Activated CD8-positive, alpha-beta memory T cell treated with anti-CD3 and anti-CD28 coated beads for 1 hour (primary cell): ENCODE measurements at places on chromosomes 7 and 10.

GRCh38 chr7:41125343-41125742 is 577.5 kb downstream of the INHBA start:
- DNase-seq: no peak

DNA sequence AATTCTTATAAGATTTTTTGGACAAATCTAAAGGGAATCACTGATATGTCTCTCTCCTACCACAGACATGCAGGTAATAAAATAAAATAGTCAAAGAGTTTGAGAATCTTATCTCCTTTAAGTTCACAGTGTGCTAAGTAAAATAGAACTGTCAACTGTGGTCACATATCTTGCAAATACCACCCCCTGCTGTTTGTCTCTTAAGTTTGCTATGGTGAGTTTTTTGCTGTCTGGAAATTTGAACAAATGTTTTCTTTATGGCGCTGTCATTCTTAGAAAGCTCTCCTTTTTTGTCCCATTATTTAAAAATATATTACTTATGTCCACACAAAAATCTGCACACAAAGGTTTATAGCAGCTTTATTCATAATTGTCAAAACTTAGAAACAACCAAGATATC is 19.6 kb downstream of the GIMAP5 start:
- no peak for DNase-seq

DNA sequence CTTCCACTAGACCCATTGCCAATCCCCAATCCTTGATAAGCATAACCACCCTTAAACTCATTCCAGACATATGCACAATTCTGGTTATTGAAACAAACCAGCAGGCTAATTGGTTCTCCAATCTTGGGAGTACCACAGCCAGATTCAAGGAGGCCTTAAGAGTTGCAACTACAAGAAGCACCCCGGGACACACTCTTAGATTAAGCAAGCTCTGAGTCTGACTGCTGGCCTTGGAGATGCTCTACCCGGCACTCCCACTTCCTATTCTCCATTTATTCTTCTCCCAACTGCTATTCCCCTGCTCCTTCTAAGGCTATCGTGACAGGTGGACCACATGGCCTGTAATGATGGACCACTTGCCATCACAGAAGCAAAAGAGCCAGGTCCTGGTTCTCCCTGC is 40.3 kb downstream of the CYTH3 start:
- no peak for DNase-seq

GRCh38 chr7:137920637-137921399 is 74.0 kb upstream of the DGKI start:
- no peak for DNase-seq

- no peak for DNase-seq
These were observed 63.7 kb downstream of the GRM8 start for GRCh38 chr7:127189074-127189473.

- DNase-seq: no peak
These were observed 118.7 kb upstream of the COL1A2 start for GRCh38 chr7:94276027-94276426.

DNA sequence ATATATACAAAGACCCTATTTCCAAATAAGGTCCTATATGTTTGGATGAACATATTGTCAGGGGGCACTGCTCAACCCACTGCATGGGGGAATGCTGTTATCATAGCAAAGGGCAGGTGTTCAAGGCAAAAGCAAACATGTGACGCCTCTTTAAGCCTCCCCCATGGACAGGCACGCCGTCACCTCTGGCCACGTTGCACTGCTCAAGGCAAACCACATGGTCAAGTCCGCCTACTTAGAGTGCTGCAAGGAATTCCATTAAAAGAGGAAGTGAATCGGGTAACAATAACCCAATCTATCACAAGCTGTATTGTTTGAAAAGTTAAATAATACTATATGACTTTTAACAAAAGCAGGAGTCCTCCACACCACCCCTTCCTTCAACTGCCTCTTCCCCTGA is 8.8 kb upstream of the CALD1 start:
- no peak for DNase-seq

GRCh38 chr10:96271016-96271815 is at the start of gene BLNK:
Gene BLNK, minus strand, starts transcription at chr10:96271569. Its CDS starts 171 bp downstream, at chr10:96271398.
- DNase-seq: no peak
